ENCODE measurements at places on chromosomes 3 and 15.

DNA sequence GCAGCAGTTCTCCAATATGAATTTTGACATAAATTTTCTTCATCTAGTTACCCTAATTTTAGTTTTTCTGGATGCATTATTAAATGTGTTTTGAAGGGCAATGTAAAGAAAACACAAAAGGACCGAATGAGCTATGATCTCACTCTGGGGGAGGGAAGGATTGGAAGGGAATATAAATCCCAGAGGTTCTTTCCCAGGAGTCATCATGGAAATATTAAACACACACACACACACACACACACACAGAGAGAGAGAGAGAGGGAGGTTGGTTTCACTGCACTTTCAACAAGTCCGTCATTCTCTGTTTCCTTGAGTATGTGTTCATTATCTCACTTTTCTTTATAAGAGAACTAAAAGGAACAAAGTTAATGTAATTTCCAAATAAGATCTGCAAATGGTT lies 70.7 kb upstream of the DCBLD2 start:
- DNase-seq, result no peak

GRCh38 chr3:25679166-25679565 lies 14.5 kb upstream of the TOP2B start:
- no peak for DNase-seq

DNA sequence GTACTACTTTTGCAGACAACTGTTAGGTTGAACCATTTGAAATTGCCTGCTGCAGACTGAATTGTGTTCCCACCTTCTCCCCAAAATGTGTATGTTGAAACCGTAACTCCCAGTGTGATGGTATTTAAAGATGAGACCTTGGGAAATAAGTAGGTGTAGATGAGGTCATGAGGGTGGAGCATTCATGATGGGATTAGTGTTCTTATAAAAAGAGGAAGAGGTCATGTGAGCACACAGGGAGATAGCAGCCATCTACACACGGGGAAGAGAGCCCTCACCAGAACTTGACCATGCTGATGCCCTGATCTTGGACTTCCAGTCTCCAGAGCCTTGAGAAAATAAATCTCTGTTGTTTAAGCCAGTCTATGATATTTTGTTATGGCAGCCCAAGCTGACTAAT lies 17.4 kb upstream of the FHIT start:
- no peak for DNase-seq

DNA sequence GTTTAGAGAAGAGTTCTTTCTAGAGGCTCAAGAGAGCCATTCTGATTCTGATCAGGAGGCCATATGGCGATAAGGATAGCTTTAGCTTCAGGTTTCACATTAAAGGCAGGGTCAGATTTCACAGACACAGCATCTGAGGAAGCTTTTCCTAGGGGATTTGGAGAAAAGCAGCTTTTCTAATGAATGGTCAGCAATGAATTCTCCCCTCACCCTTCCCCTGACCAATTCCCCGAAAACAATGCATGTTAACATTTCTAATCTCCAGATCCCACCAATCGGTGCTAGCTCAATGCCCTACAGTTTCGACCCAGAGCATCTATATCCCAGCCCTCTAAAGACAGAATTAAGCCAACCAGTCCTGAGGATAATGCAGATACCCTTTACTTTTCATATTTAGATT lies 9.8 kb downstream of the AGBL1 start:
- DNase-seq, result no peak

DNA sequence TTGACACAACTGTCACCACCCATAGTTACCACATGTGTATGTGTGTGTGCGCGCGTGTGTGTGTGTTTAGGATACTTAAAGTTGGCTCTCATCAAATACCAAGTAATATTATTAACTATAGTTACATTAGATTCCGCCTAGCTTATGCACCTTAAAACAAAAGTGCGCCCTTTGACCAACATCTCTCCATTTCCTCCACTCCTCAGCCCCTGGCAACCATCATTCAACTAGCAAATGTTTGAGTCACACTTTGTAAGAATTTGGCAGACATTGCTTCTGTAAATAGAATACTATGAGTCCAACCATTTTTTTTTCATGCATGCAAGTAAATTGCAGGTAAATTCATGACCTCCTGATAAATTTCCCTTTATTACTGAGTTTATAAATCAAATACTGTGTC lies 169.3 kb downstream of the GBE1 start:
- no peak for DNase-seq

- no peak for DNase-seq
Observed at GRCh38 chr3:144362126-144362525, 390.5 kb downstream of the DIPK2A start.

- DNase-seq, result no peak
Observed at GRCh38 chr3:126665959-126666657, 11.2 kb upstream of the TXNRD3 start.

DNA sequence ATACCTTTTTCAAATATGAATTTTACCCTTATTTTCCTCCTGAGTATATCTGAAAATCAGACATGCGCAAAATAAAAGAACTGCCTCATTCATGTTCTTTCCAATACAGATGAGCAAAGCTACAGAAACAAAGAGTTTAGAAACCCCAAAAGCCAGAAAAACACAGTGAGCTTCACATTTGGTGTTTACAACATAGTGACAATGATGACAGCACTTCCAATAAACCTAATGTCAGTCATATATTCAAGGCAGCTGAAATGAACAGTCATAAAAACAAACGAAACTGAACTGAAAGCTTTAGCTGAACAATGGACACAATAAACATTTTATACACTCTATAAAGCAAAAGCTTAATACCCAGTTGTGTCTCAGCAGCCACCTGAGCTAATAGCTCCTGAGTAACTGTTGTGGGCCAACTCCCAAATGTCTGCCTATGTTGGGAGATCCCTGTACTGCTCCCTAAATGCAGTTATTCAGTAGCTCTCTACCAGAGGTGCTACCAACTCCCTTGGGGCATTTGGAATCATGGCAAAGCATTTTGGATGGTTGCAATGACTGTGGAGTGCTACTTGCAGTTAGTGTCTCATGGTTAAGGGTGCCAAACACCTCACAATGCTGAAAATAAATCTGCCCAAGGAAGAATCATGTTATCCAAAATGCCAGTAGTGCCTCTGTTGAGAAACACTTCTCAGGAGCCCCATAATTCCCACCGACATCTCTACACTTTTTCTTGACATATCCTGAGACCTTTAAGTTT lies 131.5 kb downstream of the TGFBR2 start:
- DNase-seq, result no peak

DNA sequence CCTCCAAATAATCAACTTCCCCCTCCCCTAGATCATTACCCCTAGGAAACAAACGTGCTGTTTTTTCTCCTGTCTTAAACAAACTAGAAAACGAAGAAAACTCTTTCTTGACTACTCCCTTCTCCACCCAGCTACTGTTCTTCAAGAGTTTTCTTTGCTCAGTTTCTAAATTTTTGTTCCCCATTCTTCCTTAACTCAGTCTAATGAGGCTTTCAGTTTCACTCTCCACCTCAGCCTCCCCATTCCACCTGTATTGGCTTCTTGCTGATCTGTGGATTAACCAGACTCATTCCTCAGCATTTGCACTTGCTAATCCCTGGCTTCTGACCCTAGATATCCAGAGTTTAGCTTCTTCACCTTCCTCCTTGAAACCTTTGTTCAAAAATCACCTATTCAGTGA lies 26.8 kb downstream of the SERPINI1 start:
- DNase-seq, result no peak

DNA sequence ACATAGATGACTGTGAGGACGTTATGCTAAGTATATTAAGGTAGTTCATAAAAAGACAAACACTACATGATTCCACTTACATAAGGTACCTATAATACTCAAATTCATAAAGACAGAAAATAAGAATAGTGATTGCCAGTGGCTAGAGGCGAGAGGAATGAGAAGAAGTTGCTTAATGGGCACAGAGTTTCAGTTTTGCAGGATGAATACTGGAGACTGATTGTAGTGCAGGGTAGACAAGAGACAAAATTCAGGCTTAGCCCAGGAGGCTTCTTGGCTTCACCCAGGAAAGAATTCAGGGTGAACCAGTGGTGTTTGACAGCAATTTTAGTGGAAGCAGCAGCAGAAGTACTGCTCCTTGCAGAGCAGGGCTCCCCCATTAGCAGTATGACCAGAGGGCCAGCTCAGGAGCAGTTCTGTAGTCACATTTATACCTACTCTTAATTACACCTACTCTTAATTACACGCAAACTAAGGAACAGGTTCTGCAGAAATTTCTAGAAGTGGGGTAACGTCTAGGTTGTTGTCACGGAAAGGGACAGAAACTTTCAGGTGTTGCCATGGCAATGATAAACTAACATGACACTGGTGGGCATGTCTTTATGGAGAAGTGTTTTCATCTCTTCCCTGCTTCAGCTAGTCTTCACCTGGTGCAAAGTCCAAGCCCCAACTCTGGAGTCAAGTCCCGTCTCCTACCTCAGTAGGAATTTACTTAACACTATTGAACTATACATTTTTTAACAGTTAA lies 55.2 kb downstream of the TBL1XR1 start:
- DNase-seq, result no peak

DNA sequence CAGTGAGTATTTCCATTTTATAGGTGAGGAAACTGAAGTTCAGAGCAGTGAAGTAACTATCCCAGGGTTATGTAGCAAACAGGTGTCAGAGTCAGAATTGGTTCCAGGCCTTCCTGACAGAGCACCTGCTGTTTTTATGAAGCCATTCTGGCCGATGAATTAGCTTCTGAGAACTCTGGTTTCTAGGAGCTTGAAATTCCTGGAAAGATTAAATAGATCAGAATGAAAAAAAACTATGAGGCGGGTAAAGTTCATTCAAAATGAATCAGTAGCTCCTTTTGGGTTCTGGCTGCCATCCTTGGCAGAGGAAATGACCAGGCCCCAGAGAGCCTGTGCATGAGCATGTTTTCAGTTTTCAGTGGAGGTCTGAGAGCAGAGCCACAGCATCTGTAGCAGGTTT lies 59.3 kb upstream of the CFAP161 start:
- no peak for DNase-seq

DNA sequence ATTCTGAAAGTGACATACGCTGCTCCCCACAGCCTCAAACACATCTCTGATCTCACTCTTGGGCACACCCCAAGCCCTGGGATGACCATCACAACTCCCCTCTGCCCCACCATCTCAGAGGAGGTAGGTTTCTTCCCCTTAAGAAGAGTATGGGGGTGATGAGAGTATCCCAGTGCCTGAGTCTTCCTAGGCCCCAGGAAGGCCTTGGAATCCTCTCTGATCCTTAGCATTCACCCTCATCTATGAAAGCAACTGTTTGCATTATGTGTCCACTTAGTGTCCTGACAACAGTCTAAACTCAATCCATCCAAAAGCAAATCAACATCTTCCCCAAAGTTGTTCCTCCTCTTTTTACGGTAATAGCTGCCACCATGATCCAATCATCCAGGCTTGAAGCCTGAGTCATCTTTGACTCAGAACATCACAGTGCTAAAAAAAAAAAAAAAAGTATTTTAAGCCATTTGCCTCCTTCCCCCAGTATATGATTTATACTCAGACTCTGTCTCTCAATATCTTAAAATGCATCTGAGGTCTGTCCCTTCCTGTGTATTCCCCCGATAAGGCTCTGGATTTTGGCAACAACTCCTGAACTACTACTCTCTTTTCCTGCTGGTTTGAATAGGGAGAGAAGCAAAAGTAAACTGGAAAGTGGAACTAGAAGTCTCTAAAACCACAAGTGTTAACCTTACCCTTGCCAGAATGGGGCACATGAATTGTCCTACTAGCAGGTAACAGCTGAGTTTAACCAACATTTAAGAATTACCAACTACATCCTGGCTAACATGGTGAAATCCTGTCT lies 22.5 kb downstream of the POPDC2 start:
- no peak for DNase-seq

GRCh38 chr15:48636511-48636910 lies 9.0 kb downstream of the FBN1 start:
- no peak for DNase-seq

DNA sequence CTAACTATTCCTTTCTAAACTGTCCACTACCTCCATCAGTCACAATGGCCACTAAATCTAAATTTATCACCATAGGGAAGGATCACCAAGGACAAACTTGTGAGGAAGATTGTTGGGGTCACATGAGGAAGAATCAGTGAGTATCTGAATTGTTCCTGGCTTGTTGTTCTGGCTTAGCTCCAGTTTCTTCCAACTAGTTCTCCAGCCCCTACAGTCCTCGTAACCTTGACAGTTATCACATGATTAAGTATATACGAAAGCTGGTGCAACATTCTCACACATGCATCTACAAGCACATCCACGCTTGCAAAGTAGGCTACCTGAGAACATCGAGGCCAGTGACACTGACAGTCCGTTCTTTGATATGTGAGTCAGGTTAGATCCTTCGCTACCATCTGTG lies 46.0 kb downstream of the RUBCN start:
- DNase-seq, result no peak

DNA sequence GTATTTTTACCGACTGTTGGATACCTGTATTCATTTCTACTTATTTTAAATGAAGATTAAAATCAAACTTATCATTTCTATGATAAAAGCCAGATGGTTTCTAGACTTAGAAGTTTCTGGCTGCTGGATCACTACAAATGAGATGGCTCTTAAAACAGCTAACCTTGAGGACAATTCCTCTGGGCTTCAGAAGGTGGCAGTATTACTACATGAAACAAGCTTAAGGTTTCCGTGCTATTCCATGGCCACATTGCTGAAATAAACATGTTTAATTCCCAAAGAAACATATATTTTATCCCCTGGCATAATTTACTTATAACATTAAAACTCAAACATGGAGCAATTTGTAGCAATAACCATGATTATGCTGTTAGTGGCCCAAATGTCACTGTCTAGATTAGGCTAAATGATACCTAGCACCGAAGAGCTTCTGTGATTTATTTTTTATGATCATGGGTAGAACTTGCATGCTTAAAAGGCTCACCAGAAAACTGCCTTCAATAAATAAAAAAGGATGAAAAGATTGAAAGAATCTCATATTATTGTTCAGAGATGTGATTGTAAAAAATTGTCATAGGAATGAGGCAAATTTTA lies 204.0 kb upstream of the NANOGP8 start:
- no peak for DNase-seq

DNA sequence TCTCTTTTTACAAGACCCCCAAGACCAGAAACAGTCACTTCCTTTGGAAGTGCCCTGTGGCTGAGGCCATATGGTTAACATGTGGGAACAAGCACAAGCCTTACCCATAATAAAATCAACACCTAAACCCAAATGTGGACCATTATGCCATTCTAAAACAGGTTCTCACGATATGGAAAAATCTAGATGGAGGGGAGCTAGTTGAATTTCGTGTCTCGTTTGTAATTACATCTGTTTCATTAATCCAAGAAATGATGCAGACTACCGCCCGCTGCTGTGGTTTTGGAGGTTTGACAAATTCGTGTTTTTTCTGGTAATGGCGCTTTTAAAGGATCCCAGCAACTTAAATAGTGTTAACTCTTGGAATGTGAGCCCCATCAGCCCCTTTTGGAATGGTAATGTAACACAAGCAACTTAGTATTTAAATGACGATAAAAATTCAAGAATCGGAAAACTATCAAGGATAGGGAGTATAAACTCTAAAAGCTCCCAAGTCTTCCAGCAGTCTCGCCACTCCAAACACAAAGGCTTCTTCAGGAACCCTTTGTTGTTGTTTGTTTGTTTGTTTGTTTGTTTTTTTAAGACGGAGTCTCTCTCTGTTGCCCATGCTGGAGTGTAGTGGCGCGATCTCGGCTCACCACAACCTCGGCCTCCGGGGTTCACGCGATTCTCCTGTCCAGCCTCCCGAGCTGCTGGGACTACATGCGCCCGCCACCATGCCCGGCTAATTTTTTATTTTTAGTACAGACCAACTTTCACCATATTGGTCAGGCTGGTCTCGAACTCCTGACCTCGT lies 1.1 kb downstream of the CNBP start:
- DNase-seq, result no peak
